Hematopoietic multipotent progenitor cell (in vitro differentiated cells): ENCODE measurements at places on chromosomes 11 and 22.

DNA sequence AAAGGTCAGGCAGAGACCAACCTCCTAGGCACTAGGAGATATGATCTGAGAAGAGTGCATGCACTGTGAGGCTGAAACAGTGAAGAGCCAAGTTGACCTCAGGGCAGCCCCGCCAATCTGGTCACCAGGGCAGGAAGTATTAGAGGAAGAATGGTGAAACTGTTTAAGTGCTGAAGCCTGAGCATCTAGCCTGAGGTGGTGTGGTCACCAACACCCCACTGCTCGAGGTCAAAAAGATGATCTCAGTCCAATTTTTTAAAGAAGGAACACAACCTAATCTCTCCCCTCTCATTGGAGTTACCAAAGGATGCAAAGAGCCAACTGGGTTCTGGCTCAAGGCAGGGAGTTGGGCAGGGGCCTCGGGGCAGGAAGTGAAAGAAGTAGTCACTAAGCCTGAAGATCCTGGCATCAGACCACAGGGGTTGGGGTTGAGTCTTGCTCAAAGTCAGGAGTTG is 4.0 kb downstream of the APBB1 start:
- DNase-seq, result no peak

DNA sequence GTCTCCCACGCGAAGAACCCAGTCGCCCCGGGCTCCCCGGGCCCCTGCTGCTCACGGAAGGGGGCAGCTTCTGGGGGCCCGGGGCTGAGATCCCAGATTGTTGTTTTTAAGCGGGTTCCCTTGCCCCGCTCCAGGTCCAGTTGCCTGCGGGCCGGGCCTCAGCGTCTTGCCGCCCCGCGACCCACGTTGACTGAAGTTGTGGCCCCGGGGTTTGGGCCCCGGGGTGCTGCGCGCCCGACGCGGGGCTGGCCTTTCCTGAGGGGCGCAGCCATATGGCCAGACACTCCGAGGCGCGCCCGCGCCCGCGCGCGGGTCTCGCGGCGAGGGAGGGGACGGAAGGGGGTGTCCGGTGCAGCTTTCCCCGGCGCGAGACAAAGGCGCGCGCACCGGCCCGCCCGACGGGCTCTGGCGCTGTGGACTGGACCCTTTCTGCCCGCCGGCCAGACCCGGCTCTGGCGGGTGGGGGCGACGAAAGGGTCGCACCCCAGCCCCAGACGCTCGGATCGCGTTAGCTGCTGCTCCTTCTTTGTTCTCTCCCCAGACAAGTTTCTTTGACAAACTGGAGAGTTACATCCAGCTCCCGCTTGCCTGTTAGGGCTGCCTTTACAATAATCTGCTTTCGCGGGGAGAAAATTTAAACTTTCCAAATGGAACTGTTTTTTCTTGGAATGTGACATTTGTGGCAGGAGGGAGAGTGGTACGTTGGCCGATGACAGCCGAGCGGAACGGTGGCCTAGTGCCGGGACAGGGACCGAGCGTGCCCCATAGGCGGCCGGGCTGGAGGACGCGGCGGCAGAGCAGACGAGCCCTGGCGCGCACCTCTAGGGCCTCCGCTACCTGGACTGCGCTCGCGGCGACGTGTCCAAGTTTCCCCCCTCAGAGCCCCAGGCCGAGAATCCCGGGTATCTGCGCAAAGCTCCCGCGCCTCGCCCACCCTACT is 716 bp downstream of the AMOTL1 start:
- peak; percentile 30 for DNase-seq

- no peak for DNase-seq
Observed at GRCh38 chr11:114610550-114610949, 15.0 kb upstream of the NXPE4 start.

DNA sequence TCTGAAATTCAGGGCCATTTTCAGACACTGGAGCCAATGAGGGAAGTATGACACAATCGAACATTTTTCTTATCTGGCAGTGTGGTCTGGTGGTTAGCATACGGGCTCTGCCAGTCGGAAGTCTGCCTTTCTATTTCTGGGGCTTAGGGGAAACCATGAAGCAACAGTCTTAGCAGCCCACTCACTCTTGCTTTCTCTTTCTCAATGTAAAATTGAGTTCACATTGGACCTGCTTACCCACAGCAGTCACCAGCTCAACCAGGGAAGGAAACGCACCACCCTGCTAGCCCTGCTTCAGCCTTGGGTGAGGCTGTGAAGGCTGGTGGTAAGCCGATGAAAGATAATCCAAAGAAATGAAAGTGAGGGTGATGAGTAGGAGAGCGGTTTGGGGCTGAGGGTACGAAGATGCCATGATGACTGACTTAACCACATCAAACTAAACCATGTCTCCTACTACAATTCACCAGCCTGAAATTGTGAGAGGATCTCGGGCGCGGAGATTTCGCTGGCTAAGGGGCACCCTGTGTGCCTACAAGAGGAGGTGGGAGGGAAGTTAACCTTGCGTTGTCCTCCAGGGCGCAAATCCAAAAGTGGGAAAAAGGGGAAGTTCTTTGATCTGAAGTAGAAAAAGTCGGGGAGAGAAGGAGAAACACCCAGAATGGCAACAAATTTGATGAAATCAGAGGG is 2.0 kb upstream of the LMO2 start:
- peak; percentile 23 for DNase-seq

DNA sequence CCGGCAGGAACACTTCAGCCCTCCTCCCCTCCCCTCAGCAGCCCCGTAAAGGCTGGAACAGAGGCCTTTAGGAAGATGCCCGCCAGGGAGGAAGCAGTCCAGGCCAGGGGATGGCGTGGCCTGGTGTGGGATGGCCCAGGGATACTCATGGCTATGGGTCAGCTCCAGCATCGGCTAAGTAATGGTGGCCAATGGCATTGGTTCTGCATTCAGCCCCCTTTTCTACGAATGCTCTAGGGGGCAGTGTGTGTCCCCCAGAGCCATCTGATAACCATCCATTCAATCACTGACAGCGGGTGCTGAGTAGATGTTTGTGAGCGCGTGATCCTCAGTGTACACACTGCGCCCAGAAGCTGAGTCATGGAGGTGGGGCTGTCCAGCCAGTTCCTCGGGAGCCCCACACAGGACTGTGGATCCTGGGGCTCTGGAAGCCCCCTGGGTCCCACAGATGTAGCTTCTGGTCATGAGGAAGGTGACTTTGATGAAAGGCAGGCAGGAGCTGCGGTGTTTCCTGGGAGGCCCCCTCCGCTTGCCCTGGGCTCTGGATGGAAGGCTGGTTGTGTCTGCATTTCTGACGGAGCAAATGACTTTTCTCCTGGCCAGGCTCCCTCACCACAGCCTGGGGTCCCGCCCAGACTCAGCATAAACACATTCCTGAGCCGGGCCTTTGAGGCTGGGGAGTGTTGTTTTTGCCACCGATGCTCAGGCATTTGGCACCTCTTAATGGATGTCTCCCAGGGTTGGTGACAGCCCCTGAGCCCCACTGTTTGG is 46.5 kb downstream of the FBLN1 start:
- peak; percentile 14 for DNase-seq

DNA sequence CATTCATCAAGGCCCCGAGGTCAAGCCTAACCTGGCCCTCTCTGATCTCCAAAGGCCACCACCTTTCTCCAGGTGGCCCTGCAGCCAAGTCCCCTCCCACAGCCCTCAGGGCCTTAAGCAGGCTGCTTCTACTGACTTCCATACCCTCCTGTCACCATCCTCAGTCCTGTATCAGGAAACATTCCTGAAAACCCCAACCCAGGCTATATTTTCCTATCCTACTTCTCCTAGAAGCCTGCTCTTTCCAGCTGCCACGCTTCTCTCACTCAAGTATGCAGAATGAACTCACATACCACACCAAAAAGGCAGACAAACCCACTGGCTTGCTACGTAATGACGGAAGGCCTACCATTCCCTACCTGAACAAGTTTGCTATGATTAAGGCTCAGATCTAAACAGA is 23.6 kb downstream of the MORC2 start:
- no peak for DNase-seq

GRCh38 chr11:32080361-32080980 is 10.4 kb upstream of the RCN1 start:
- DNase-seq, result no peak

- DNase-seq, result no peak
Observed at GRCh38 chr11:58394195-58394594, 12.5 kb downstream of the OR5B3 start.

DNA sequence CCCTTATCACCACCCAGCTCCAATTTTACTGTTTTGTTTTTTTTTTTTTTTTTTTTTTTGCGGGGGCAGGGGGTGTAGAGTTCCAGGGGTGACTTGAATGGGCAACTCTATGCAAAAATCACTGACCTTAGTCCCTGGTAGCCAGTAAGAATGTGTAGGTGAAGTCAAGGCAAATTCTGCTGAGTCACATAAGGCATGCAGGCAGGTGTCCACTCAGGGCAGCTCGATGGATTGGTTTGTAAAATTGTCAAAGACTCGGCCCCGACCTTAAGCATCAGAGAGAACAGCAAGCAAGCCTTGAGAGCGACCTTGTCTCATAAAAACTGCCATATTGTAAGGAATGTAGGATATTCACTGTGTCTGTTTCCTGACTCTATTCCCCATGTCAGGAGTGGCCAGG is 151.3 kb upstream of the SEZ6L start:
- no peak for DNase-seq

DNA sequence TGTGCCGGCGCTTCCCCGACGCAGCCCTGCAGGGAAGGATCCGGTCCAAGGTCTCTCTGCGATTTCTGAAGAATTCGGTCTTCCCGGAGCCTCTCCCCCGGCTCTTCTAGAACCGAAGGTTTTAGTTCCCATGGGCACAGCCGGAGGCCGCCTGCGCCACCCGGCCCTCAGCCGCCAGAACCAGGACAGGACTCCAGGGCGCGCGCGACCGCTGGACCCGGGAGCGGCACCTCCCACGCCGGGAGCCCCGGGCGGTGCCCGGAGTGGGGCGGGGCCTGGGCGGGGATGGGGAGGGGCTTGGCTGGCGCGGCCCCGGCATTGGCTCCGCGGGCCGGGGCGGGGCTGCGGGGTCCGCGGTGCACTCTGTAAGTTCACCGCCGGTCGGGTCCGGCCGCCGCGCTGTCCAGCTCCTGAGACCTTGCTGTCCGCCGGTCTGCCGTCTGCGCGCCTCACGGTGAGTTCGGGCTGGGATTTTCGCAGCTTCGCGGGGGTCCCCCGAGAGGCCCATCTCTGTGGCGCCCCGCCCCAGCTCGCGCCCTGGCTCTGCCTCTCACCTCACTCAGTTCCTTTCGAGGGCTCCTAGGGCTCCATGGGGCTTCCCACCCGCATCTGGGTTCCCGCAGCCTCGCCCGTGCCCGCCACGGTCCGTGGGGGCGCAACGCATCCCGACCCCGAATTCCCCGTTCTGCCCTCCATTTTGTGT is at the start of gene CDC42EP2:
Gene CDC42EP2, plus strand, starts transcription at position 366 of the 703 bp plus-strand sequence. CDS start 6,033 bp downstream, outside the sequence.
- DNase-seq, result peak; percentile 66

GRCh38 chr11:120035756-120036155 is 102.2 kb downstream of the TRIM29 start:
- DNase-seq, result no peak

DNA sequence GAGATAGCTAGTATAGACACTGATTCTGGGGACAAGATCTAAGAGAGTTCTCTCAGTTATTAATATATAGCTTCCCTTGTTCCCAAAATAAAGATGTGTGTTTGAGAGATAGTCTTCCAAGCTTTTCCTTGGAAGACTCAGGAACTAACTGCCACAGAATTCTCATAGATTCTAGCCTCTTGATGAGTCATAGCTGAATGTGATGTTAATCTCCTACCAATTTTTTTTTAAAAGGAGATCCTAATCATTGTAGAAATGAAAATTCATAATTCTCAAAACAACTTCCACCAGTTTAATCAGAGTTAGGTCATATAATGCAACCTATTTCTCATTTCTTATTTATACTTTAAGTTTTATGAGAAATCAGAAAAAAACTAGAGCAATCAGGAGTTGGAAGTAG is 148.8 kb downstream of the JRKL start:
- DNase-seq, result no peak

DNA sequence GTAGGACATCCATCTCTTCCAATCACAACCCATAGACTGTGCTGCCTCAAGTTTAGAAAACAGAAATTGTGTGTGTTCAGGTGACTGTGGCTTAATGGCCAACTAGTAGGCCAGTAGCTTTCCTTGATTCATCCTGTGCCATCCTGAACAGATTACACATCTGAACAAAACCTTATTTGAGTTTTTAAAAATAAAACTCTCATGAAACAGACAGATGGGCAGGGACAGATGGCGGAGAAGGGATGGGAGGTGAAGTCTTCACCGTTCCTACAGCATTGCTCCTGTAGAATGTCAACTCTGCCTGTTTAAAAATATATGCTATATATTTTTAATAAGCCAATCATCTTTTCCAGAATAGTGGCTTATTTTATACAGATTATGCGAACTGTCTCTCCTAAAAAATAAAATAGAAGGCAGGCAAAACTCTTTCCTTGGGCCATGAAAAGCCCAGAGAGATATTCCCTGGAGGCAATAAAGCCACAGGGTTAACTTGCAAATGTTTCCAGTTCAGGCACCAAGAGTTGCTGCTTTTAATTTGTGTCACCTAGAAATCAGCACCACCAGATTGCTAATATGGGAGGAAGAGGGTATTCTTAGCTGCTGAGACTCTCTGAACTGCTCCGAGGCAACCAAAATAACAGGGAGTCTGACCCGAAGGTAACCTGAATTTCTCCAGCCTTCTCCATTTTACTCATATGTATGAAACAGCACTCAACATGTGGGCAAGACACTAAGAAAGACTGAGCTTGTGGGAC is 861.2 kb downstream of the OPCML start:
- DNase-seq, result no peak

- no peak for DNase-seq
Observed at GRCh38 chr11:71495286-71496230, 31.5 kb upstream of the KRTAP5-7 start.

DNA sequence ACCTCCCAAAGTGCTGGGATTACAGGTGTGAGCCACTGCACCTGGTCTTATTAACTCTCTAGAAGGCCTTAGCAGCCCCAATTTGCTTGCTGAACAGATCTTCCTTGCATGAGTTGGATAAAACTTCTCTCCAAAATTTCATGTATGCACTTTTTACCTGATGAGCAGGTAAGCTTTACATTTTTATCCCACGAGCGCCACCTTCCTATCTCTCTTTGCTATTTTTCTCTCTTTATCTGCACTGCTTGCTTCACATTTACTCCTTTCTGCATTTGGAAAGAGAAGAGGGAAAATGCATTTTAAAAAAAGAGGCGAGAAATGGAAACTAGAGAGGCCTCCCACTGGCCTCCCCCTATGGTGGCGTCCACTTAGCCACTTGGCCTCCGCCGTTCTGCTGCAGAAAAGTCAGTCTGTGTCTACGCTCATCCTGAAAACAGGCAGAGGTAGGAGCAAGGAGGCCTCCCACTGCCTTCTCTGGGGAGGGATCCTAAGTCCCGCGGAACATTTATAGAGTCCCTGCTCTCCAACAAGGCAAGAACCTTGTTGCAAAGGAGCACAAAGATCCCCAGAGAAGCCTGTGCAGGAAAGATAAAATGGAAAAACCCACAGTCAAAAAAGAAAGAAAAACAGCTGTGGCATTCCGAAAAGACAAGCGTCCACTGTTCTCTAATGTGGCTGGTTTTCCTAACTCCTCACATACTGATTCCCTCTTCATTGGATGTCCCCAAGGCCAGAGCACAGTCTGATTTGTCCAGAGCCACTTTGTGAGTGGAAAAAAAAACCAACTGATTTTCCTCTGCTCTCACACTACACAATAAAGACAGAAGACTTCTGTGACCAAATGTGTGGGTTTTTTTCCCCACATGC is 62.2 kb upstream of the INCENP start:
- no peak for DNase-seq
